NCI-H524 (cell line): ENCODE measurements at places on chromosomes 5 and 9.

GRCh38 chr9:94655739-94656138 is 16.4 kb upstream of the FBP1 start:
- no peak for DNase-seq

- DNase-seq: peak; percentile 78
These were observed 1180.4 kb downstream of the CDH9 start for GRCh38 chr5:25858019-25858418.

DNA sequence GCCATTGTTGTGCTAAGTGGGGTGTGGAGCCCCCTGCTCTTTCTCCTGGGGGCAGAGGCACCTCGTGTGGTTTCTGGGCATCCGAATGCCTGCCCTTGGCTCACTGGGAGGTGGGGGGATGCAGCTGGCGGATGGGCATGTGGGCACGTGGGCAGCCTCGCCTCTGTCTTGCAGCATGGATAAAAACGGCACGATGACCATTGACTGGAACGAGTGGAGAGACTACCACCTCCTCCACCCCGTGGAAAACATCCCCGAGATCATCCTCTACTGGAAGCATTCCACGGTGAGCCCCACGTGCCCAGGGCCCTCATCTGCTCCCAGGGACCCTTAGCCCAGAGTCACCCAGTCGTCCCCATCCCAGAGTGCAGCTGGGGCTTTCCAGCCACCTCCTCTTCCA is 25.3 kb downstream of the PTGES2 start:
- no peak for DNase-seq

DNA sequence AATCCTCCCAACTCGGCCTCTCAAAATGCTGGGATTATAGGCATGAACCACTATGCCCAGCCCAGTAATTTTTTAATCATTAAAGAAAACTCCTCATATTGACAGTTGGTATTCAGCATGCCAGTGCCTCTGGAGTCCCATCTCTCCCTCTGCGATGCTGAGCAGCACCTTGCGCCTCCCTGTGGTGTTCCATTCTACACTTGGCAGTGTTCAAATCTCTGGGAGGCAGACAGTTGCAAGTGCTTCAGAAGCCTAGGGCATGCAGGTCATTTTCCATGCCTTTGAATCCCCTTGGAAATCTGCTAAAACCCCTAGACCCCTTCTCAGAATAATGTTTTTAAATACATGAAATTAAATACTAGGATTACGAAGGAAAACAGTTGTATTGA is 41.3 kb downstream of the GARNL3 start:
- DNase-seq: peak; percentile 44

DNA sequence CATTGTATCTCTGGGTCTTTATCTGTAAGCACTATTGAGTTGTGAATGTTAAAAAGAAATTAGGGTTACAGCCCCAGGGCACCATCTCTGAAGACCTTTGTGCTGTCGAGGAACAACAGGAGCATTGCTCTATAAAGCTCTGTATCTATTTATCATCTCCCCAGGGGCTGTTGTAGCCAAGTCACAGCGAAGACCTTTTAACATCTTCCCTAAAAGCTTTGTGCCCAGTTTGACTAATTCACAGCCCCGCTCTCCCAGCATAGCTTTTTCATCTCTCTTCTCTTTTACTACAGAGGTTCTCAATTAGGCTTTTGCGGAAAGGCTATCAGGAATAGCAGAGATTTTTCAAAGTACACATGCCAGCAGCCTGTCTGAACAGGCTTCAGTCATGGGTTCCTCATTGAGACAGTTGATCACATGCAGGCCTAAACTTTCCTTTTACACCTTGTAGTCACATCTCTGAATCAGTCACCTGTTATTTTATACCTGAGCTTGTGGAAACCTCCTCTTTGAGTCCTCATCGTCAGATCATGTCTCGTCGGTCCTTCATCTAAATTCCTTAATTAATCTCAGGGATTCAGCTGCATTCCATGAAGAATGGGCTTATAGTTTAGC is 140.5 kb downstream of the NPR3 start:
- no peak for DNase-seq

GRCh38 chr5:141585594-141585993 is 33.2 kb downstream of the DIAPH1 start:
- no peak for DNase-seq

DNA sequence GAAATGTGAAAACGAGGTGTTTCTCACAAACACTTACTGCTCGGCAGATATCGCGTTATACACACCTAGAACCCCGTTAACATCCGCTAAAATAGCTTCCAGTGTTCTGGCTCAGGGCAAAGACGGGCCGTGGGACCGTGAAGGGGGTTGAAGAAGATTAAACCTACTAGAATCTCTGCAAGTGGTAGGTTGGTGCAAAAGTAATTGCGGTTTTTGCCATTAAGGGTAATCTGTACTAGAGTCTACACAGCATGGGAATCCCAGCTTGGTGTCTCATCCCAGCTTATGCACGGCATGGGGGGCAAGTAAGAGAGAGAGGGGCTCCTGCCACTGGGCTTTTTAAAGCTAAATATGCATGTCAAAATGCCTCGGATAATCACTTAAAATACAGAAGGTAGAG is 43.9 kb downstream of the HRH2 start:
- no peak for DNase-seq

DNA sequence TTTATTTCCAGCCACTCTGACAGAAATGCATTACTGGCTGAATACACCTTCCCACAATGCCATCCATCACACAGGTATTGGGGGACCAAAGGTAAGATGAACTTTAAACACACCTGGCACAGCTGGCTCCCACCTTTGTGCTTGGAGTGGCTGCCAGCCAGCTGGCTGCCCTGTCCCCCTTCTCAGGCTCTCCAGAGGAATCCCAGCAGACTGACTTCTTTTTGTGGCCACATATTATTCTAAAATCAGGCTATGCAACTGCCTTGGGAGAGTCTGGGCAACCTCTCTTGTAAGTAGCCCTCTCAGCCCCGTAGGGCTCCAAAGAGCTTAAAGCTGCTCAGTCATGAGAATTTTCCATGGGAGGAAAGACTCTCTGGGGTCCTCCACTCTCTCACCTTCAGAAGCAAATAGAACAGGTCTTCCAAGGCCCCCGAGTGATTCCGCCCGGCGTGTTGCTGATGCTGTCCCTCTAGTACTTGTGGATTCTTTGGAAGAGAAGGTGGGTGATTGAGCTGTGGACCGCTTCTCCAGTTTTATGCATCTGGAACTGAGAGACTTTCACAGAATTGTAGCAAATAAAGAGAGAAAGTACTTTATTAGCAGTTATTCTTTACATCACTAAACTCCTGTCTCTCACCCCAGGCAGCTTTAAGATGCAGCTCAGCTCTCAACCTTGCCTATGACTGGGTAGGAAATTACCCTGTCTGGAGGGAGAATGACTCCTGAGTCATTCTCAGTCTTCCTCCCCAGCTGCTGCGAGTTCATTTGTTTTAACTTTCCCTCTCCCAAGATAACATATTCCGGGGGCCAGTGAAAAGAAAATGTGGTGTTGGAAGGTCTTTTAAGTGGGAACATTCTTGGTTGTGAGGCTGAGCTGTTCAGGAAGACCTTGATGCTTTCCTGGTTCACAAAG is 159.4 kb upstream of the PITX1 start:
- no peak for DNase-seq

- DNase-seq: no peak
These were observed 16.7 kb downstream of the UBE2D2 start for GRCh38 chr5:139577689-139578290.

- DNase-seq: no peak
These were observed 144.9 kb downstream of the CEP120 start for GRCh38 chr5:123278284-123278683.

DNA sequence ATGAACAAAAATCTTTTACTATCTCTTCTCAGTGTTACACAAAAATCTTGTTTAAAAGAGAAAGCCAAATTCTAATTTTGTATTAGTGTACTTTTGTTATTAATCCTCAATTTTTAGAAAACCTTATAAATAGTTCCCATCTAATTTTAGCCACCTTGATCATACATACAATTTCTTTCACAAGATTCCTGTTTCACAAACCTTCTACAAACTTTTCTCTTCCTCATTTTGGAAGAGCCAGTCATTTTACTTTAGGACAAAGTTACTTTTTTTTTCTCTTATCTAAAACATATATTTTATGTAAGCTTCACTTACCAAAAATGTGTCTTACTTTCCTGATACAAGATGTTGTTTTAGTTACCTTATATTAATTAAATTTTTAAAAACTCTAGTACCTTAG is 161.3 kb downstream of the YIPF5 start:
- DNase-seq: no peak

DNA sequence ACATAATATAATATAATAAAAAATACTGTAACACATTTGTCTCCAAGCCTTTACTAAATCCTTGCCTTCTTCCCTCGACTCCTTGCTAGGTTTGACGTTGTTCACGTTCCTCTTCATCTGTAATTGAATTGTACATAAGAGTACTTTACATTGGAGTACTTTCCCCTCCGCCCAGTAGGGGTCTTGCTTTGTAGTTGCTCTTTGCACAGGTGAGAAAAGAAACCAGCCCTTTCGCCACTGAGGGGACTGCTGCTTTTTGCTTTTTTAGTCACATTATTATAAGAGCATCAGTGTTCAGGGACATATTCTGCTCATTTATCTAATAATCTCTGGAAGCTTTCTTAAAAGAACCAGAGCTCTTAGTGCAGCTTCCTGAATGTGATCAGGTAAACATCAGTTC is 115.0 kb downstream of the CETN3 start:
- DNase-seq: peak; percentile 3

DNA sequence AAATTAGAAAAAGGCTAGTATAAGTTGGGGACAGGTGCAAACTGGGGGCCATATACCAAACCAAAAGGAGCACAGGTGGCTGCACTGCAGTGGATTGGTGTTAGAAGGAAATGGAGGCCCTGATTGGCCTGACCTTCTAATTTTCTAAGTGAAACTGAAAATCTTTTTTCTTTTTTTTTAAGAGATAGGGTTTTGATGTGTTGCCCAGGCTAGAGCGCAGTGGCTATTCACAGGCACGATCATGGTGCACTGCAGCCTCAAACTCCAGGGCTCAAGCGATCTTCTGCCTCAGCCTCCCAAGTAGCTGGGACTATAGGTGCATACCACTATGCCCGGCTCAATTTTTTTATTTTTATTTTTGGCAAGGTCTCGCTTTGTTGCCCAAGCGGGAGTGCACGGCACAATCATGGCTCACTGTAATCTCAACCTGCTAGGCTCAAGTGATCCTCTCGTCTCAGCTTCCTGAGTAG is 9.8 kb upstream of the CCDC69 start:
- no peak for DNase-seq

GRCh38 chr5:54748527-54748926 is 231.0 kb downstream of the SNX18 start:
- no peak for DNase-seq

GRCh38 chr9:9299134-9299533 is 1313.7 kb downstream of the PTPRD start:
- peak; percentile 75 for DNase-seq

DNA sequence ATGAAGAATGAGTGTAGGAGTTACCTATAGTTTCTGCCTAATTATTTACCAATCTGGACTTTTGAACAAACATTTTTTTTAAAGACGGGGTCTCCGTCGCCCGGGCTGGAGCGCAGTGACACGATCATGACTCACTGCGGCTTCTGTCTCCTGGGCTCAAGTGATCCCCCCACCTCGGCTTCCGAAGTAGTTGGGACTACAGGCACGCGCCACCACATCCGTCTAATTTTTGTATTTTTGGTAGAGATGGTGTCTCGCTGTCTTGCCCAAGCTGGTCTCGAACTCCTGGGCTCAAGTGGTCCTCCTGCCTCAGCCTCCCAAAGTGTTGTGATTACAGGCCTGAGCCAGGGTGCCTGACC is 1.5 kb downstream of the CTNNA1 start:
- no peak for DNase-seq

DNA sequence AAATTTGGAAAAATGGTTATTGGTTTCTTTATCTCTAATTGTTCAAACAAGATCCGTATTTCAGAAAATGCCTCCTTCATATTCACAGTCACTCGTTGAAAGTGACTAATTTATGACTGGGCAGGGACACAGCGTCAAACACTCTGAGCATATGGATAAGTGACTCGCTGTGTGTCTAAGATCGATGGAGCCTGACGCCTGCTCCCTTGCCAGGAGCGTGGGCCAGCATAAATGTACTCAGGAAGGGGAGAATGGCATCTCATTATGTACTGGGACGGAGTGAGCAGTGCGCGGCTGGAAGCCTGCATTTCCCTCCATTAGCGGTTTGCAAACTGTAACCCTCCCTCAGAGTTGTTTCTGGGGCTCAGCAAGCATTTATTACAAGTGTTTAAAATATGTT is 79.8 kb upstream of the CAST start:
- peak; percentile 31 for DNase-seq

GRCh38 chr9:5421163-5421562 is 16.6 kb downstream of the PLGRKT start:
- no peak for DNase-seq

GRCh38 chr9:134602547-134603362 is 38.8 kb upstream of the COL5A1 start:
- no peak for DNase-seq
